MCF 10A (cell line): ENCODE measurements at places on chromosomes 11 and 22.

DNA sequence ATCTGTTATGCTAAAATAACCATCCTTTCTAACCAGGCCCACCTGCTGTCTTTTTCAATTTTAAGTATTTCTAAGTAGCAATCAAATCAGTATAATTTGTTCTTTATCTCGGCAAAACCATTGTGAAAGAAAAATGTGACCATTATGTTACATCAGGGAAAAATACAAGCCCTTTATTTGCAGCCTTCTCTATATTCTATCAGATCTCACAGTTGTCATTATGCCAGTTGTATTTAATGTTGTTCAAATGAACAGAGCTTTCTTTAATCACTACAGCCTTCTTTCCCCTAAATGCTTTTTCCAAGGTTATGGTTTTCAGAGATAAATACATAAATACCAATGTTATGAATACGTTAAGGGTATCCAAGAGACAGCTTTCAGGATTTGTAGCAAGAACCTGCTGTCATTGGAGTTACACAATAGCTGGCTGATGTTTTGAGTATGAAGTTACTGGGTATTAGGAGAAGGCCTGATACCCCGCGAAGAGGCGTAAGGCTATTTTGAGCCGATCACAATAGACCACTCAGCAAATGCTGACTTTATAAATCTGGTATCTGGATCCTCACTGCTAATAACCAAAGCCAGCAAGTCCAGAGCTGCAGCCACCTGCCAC is 406.3 kb downstream of the CADM1 start:
- no peak for DNase-seq
- peaks cover 41% of the 10 kb centered on the region for H3K27me3 ChIP-seq
- no peaks in the 10 kb centered on the region for H3K36me3 ChIP-seq
- H3K4me3 ChIP-seq: no peak overlapping the region
- H3K4me1 ChIP-seq: no peaks in the 10 kb centered on the region

DNA sequence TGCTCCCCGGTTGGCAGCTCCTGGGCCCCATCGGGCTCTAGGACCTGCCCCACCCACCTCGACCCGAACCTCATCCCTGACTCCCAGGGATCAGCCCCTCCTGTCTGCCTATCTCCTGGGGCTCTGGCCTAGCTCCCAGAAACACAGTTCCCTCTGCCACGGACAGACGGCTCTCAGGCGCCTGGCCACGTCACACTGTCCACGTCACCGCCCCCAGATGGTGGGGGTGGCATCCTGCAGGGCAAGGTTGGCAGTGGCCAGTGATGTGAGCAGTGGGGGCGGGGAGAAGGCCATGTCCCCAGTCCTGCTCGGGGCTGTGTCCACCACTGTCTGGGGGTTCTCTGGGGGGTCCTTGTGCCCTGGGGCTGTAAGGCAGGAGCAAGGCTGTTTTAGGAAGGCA is 29.2 kb downstream of the SYT7 start:
- H3K36me3 ChIP-seq: no peaks in the 10 kb centered on the region
- H3K4me1 ChIP-seq: peaks cover 9% of the 10 kb centered on the region
- peak; percentile 54 for DNase-seq
- H3K27me3 ChIP-seq: no peaks in the 10 kb centered on the region

- peak within 1 kb of the TSS; percentile 92 for H3K27ac ChIP-seq
- peak; percentile 83 for DNase-seq
- peaks cover 50% of the 10 kb centered on the region for H3K4me1 ChIP-seq
- H3K27me3 ChIP-seq: no peaks in the 10 kb centered on the region
- H3K4me3 ChIP-seq: peak within 1 kb of the TSS; percentile 87
These were observed at the start of gene FRMD8 for GRCh38 chr11:65386307-65387140. Gene FRMD8, plus strand, starts transcription at chr11:65386637. Its CDS starts 400 bp downstream, at chr11:65387037.

- no peaks in the 10 kb centered on the region for H3K27me3 ChIP-seq
- no peaks in the 10 kb centered on the region for H3K36me3 ChIP-seq
- no peaks in the 10 kb centered on the region for H3K4me1 ChIP-seq
These were observed 114.2 kb downstream of the CCDC34 start for GRCh38 chr11:27248576-27249509.

DNA sequence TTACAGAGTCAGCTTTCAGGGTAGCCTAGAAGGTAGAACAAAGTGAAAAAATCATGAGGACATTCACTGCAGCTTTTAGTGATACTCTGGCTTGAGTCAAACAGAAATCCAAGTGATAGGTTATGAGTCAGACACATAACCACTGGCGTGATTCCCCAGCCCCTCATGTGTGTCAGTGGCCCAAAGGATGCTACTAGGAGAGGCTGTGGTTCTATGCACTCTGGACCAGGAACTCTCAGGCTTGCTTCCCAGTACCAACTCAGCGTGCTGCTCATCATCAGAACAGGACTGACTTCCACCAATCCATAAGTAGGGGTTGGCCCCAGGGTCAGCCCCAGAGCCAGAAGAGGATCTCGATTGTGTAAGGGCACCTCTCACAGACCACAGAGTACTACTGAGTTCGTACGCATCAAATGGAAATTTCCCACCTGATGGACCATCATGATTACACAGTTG is 116.8 kb downstream of the MED15 start:
- H3K4me3 ChIP-seq: no peak overlapping the region
- H3K36me3 ChIP-seq: no peaks in the 10 kb centered on the region
- peak; percentile 4 for DNase-seq
- peaks cover 26% of the 10 kb centered on the region for H3K27me3 ChIP-seq

DNA sequence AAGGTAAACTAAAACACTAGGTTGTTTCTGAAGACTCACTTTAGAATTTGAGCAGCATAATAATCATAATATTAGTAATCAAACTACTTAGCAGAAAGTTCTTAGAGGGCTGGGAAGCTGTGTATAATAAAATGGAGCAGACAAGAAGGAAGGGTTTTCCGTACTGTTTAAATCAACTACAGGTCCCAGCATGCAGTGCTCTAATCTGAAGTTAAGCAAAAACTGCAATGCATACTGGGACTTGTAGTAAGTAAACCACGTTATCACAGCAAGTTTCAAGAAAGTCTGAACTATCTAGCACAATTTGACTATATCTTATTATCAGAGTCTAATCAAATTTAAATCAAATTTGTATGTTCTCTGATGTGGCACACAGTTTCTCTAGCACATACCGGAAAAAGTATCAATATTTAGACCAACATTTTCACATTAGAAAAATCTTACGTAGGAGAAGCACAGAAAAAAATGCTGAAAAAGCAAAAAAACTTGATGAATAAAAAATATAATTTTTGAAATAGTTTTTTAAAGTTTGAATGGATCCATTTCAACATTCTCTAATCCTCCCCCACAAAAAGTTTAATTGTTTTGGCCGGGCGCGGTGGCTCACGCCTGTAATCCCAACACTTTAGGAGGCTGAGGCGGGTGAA is 8.2 kb downstream of the PHF21A start:
- DNase-seq: peak; percentile 48
- H3K27me3 ChIP-seq: no peaks in the 10 kb centered on the region
- H3K36me3 ChIP-seq: peaks cover 15% of the 10 kb centered on the region
- no peak overlapping the region for H3K27ac ChIP-seq
- H3K4me3 ChIP-seq: no peak overlapping the region

DNA sequence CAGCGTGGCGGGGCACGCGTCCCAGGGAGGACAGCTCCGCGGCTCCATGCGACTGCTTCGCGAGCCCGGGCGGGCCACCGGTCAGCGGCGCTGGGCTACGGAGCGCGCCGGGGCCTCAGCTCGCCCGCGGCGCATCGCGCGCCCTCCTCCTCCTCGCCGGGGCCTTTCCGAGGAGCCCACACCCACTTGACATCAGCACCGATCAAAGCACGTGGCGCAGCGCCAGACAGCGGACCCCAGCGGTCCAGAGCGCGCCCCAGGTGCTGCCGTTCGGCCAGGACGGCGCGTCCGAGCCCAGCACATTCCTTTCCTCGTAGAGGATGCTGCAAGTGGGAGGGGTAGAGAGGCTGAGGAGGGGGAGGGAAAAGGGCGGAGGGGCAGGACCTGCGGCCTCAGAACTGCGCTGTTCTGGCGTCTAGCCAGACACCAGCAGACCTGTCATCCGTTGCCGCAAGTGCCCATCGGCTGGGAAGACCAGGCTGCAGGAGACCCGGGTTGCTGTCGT is 88.6 kb downstream of the PLEKHA7 start:
- H3K27ac ChIP-seq: no peak overlapping the region
- H3K36me3 ChIP-seq: no peaks in the 10 kb centered on the region
- no peaks in the 10 kb centered on the region for H3K27me3 ChIP-seq

DNA sequence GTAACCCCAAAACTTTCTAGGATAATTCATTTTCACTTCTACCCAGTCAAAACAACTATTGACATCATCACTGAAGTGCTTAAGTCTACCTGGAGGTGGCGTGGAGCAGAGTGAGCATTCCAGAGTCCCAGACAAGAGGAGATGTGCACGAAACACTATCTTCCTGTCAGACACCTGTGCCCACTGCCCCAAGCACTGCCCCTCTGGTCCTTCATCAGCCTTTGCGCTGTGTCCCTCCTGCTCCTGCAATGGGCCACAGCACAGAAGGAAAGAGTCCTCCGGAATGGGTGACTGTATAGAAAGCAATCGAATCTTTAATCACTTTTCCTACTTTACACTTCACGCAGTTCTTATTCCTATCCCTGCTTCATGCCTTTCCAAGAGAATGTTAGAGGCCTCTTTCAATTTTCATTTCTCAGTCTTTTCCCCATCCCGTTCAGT is 512 bp upstream of the GRIA4 start:
- peaks cover 13% of the 10 kb centered on the region for H3K4me1 ChIP-seq
- peaks cover 15% of the 10 kb centered on the region for H3K27me3 ChIP-seq
- no peak overlapping the region for H3K27ac ChIP-seq
- peak; percentile 57 for DNase-seq
- H3K4me3 ChIP-seq: peak overlapping the region; percentile 70

- peaks cover 8% of the 10 kb centered on the region for H3K36me3 ChIP-seq
- no peaks in the 10 kb centered on the region for H3K27me3 ChIP-seq
- H3K27ac ChIP-seq: no peak overlapping the region
- no peak for DNase-seq
These were observed 34.7 kb upstream of the WNT7B start for GRCh38 chr22:46011627-46012181.

DNA sequence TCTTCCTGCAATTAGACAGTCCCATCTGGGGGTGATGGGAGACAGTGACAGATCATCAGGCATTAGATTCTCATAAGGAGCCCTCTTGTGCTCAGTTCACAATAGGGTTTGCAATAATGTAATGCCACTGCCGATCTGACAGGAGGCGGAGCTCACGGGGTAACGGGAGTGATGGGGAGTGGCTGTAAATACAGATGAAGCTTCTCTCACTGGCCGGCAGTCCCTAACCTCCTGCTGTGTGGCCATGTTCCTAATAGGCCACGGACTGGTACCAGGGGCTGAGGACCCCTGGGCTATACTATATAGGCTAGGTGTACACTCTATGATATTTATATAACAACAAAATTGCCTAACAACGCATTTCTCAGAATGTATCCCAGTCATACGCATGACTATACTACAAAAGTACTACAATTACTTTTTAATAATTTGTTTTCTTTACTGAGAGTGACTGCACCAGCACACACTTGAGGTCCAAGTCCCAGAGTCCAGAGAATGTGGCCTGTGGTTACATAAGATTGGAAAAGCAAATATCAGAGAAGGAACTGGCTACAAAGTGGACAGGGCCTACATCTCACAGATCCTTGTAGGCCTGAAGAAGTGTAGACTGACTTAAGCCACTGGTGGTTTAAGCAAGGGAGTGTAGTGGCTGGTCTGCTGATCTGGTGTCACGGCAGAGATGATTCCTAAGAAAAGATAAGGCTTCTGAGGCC is 200.0 kb downstream of the LARGE1 start:
- H3K27me3 ChIP-seq: no peaks in the 10 kb centered on the region
- no peak overlapping the region for H3K27ac ChIP-seq
- DNase-seq: no peak
- peaks cover 7% of the 10 kb centered on the region for H3K4me1 ChIP-seq
- H3K36me3 ChIP-seq: no peaks in the 10 kb centered on the region
